Liver (tissue), 10 donors: ENCODE measurements at places on chromosomes 13 and 19. TPM values are rescaled to one million over a fixed set of nuclear protein-coding genes. Genes with fewer than 3 reads are reported as not detected.

- DNase-seq, result no peak
Observed at GRCh38 chr19:40627486-40628279, 26.5 kb downstream of the LTBP4 start.

- DNase-seq, result no peak
Observed at GRCh38 chr19:14425696-14426138, 6.6 kb upstream of the DDX39A start.

DNA sequence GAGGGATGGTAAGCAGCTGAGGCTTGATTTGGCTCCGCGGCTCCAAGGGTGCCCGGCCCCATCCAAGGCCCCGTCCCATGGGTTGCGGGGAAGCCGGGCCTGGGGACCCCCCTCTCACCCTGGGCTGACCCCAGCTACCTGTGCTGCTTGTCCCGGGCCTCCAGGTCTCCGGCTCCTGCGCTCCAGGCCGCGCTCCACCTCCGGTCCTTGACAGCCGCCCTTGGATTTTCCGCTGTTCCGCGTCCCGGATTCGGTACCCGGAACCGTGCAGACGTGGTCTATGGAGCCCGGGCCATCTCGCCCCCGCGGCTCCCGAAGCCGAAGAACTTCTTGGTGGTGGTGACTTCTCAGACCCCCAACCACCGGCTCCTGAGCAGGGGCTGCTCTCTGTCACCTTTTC is 48.3 kb upstream of the C1QTNF9B start:
- no peak for DNase-seq

DNA sequence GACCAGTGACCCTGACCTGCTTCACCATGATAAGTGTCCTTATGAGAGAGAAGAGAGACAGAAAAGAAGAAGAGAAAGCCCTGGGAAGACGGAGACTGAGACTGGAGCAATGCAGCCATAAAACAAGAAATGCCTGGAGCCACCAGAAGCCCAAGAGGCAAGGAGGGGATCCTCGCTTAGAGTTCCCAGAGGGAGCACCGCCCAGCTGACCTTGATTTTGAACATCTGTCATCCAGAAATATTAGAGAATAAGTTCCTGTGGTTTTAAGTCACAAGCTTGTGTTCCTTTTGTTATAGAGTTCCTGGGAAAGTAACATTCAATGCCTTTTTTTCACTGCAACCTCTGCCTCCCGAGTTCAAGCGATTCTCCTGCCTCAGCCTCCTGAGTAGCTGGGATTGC is 20.2 kb downstream of the CERS1 start:
- no peak for DNase-seq

The FBL gene
- 79.3 TPM for polyA plus RNA-seq

DNA sequence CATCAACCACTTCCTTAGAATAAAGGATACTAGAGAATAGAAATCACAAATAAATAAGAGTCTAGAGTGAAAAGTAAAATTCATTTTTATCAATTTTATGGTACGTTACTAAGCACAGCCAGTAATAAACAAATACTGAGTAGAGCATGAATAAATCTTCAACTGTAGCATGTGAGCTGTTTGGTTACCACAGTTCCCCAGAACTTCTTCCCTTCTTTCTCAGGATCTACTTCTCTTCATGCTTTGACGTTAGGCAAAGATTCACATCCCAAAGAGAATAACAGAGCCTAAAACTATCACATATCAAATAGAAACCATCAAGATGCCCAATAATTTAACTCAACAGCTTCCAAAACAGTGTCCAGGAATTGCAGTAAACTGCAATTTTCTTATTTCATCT is 7.4 kb downstream of the RUBCNL start:
- DNase-seq, result no peak

The MKNK2 gene
- polyA plus RNA-seq, result 24.7 TPM

DNA sequence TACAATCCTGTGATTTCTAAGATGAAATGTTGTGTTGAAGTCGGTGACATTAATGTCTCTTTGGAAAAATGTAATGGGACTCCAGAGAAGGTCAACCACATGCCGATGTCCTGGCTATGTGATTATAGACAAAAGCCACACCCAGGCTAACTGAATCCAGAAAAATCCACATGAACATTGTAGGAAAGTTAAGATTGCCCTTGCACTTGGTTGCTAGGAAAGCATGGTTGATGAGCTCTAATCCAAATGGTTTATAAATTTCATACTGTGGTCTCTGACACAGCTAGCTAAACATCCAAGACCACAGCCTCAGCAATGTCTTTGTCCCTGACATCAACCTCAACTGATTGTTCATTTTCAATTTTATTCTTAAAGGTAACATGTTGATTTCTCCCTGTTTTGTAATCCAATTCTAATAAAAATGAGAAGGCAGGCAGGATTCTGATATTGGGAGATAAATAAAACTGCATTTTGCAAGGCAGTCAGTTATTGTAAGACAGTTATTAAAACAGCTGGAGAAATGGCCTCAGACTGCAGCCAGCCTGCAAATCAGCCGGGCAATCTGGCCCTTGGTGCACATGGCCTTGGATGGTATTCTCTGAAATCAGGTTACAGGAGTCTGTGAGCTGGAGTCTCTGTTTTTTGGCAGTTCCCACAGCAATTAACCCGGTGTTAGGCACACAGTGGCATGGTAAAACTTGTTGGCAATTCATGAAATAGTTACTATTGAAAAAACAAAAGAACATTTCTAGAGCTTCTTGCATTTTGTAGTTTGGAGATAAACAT is 93.9 kb downstream of the STARD13 start:
- no peak for DNase-seq

GRCh38 chr13:108987517-108987916 is 358.1 kb downstream of the MYO16 start:
- DNase-seq, result no peak

- DNase-seq, result no peak
Observed at GRCh38 chr19:53960187-53960586, 2.5 kb upstream of the CACNG8 start.

The DAND5 gene
- polyA plus RNA-seq, result not detected

DNA sequence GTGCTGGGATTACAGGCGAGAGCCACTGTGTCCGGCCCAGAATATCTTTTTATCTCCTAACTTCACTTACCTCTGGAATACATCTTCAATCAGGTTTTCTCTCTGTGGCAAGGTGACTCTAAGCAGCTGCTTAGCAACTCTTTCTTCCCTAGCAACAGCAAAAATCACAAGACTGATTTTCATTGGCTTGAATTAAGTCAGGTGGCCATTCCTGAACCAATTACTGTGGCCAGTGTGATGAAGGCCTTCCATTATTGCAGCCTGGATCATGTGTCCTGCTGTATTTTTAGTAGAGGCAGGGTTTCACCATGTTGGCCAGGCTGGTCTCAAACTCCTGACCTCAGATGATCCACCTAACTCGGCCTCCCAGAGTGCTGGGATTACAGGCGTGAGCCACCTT is 9.0 kb upstream of the LTBP4 start:
- no peak for DNase-seq

GRCh38 chr19:55464662-55465054 is at the start of gene C19orf85:
Gene C19orf85 (minus strand): TSS chr19:55464751. CDS start chr19:55464554, 197 bp downstream.
- no peak for DNase-seq

The SF3A2 gene
- polyA plus RNA-seq, result 2.2 TPM

- DNase-seq, result peak; percentile 79
Observed at GRCh38 chr13:19864024-19864745, 736 bp upstream of the ZMYM5 start.

- DNase-seq, result no peak
Observed at GRCh38 chr19:40638327-40638726, 37.2 kb downstream of the LTBP4 start.

- no peak for DNase-seq
Observed at GRCh38 chr19:3098515-3099346, 4.6 kb downstream of the GNA11 start.
